RWPE2 (cell line): ENCODE measurements at places on chromosomes 3 and 15.

GRCh38 chr3:190088890-190089289 lies 31.8 kb downstream of the P3H2 start:
- DNase-seq: no peak

DNA sequence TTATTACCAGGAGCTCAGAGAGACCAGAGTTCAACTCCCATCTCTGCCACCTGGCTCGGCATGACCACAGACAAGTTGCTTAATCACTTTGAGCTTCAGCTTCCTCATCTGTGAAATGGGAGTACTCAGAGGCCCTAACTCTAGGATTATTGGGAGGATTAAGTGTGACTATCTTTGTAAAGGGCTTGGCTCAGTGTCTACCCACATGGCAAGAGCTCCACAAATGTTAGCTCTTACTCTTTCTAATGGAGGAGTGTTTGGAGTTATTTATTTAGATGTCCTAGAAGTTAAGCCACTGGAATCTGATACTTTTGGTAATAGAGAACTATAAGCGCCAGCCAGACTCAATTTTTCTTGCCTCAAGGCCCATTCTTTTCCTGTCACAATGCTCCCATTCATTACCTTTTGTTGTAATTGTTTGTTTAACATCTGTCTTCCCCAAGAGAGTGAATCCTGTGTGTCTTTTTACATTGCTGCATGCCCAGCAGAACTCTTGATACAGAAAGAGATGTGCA lies 12.3 kb upstream of the LMCD1 start:
- DNase-seq: no peak

DNA sequence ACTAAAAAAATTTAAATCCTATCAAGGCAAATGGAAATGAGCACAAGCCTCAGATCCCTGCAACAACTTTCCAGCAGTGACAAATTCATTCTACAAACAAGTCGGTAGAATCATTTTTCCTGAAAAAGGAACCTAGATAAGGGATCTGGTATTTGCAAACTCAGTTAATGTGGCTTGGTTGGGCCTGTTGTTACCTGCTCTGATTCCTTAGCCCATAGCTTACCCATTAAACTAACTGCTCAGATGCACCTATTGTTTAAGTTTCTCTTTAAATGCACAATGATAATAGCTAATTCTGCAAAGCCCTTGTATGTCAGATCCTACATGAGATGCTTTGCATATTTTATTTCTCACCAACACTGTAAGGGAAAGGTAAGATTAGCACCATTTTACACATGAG lies 377.4 kb upstream of the RGMA start:
- DNase-seq: no peak

- DNase-seq: no peak
These were observed 124.1 kb downstream of the TMEM108 start for GRCh38 chr3:133162265-133162664.

GRCh38 chr3:111618945-111619344 lies 23.8 kb upstream of the ZBED2 start:
- no peak for DNase-seq

- no peak for DNase-seq
These were observed 13.8 kb downstream of the WDR93 start for GRCh38 chr15:89704411-89704810.

DNA sequence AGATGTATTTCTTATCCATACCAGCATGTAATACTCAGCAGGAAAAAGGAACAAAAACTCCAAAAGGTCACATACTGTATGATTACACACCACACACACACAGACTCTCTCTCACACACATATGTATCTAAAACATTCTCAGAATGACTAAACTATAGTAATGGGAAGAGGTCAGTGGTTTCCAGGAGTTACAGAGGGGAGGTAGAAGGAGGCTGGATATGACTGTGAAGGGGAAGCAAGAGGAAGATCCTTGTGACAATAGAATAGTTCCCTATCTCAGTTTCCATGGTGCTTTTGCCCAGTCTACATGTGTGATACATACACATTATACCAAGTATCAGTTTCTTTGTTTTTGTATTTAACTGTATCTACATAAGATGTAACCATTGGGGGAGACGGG lies 190.1 kb downstream of the IL5RA start:
- no peak for DNase-seq

DNA sequence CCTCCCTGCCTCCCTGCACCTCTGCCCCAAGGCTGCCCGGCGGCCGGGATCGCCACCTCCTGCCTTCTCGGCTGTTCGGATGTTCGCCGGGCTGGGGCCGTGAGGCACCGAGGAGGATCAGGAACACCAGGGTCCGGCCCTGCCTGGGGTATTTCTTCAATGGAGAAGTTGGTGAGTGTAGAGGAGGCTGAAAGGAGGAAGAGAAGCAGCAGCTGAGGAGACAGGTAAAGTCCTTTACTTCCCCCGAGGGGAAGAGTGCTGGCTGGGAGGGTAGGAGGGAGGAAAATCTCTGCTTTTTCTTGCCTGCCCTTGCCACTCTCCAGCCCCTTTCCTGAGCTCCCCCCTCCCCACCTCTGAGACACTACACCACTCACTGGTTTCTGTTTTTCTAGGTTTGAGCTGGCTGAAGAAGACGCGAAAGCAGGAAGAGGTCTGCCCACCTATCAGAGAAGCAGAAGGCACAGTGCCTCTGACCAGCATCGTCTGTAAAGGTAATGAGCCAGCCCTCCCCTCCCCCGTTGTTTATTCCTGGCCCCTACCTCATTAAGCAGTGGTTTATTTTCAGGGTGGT lies 519 bp downstream of the ASB7 start:
- DNase-seq: peak; percentile 83

- no peak for DNase-seq
These were observed 46.3 kb upstream of the SLC41A3 start for GRCh38 chr3:126130081-126130855.

DNA sequence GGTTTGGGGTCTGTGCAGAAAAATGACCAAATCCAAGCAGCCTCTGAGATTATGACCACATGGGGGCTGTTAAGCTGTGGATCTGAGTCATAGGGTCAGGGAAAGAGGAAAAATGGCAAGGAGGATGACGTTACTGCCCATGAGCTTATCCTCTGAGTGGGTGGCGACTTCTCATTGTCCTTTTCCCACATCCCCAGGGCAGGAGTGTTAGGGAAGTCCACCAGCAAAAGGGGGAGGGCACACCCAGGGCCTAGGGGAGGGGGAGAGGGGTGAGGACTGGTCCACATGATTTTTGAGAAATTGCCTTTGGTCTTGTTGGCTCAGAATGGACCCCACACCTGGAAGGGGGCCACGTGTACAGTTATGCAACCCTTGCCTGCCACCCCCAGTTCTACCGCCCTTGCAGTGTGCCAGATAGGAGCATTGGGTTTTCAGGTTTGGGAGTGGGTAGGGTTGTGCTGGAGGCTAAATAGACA lies 2.6 kb downstream of the CD276 start:
- no peak for DNase-seq

- DNase-seq: no peak
These were observed 89.6 kb upstream of the TSEN2 start for GRCh38 chr3:12394569-12395271.

- no peak for DNase-seq
These were observed 301.0 kb downstream of the CADM2 start for GRCh38 chr3:85259748-85260147.

GRCh38 chr3:37173806-37174205 lies 576 bp downstream of the LRRFIP2 start:
- no peak for DNase-seq

- DNase-seq: no peak
These were observed 124.3 kb downstream of the BDH1 start for GRCh38 chr3:197431346-197431910.

GRCh38 chr3:168104361-168104760 lies 8.6 kb upstream of the GOLIM4 start:
- DNase-seq: no peak

DNA sequence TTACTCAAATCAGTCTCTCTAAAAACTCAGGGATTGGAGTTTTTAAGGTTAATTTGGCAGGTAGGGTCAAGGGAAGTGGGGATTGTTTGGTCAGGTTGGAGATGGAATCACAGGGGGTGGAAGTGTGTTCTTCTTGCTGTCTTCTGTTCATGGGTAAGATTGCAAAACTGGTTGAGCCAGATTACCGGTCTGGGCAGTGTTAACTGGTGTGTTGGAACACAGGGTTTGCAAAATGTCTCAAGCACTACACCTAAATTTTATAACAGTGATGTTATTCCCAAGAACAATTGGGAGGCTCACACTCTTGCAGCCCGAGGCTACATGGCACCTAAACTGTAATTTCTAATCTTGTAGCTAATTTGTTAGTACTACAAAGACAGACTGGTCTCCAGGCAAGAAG lies 425.4 kb downstream of the PLOD2 start:
- no peak for DNase-seq

GRCh38 chr15:71312194-71312708 lies 197.0 kb downstream of the THSD4 start:
- DNase-seq: no peak

GRCh38 chr3:195872800-195873199 lies 35.6 kb downstream of the TNK2 start:
- peak; percentile 69 for DNase-seq

DNA sequence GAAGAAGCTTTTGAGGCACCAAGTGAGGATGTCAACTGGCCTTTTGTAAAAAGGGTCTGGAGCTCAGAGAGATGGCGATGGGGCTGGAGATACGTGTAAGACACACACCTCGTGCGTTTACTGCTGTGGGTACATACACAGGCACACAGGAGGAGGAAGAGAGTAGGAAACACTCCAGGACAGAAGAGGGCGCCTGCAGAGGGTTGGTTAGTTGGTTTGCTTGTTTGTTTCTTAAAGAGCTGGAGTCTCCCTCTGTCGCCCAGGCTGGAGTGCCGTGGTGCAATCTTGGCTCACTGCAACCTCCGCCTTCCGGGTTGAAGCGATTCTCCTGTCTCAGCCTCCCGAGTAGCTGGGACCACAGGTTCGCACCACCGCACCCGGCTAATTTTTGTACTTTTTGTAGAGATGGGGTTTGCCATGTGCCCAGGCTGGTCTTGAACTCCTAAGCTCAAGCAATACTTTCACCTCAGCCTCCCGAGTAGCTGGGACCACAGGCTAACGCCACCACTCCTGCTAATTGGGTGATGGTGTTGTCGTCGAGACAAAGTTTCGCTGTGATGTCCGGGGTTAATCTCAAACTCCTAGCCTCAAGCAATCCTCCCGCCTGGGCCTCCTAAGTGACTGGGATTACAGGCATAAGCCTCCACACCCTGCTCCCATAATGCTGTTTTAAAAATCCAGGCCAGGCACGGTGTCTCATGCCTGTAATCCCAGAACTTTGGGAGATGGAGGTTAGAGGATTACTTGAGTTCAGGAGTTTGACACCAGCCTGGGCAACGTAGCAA lies 1.3 kb upstream of the PRR20G start:
- DNase-seq: no peak

- DNase-seq: peak; percentile 95
These were observed 27.6 kb downstream of the PLXNB1 start for GRCh38 chr3:48402281-48402732.

GRCh38 chr3:38578081-38578475 lies 71.4 kb downstream of the SCN5A start:
- DNase-seq: no peak

GRCh38 chr3:15113471-15113870 lies 14.5 kb upstream of the RBSN start:
- DNase-seq: no peak

GRCh38 chr3:71583566-71584393 lies at the start of gene FOXP1:
TSS of gene FOXP1 (minus strand) at chr3:71583728. CDS start at chr3:71198381, 385,347 bp downstream.
- DNase-seq: no peak

GRCh38 chr3:100902572-100902971 lies 90.6 kb downstream of the ABI3BP start:
- no peak for DNase-seq

GRCh38 chr3:100045696-100046095 lies 68.6 kb downstream of the FILIP1L start:
- DNase-seq: no peak

DNA sequence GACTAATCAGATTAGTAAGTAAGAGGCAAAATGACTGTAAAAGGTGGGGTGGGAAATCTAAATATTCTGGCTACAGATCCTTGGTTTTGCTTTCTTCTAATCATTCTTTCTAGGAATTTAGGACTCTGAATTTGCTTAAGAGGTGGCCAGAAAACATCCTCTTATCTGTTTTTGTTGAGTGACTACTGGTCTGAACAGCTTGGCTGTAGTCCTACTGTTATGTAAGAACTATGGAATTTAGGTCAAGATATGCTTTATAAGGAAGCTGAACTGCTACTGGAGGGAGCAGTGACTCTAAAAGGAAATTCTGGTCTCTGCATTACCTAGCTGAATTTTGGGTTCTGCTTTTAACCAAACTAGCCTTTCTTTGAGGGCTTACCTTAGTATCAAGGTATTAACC lies 33.5 kb upstream of the CSPG5 start:
- no peak for DNase-seq

GRCh38 chr15:75599401-75599800 lies 20.3 kb upstream of the PTPN9 start:
- DNase-seq: peak; percentile 19

DNA sequence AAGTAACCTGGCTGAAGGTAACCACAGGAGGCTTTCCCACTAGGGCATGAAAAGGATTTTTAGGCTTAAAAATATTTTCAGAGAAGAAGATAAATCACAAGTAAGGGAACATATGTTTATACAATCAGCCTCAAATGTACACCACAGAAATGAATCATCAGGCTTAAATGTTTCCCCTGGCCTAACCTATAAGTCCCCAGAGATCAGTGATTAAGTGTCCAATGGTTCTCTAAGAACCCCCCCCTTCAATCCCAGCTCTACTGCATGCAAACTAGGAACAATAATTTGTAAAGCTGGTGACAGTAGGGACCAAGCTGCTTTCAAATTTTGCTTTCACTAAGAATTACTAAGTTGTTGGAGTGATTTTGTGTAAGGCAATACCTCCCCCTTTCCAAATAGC lies 431.6 kb upstream of the LMCD1 start:
- no peak for DNase-seq

- no peak for DNase-seq
These were observed 4.5 kb downstream of the CHST13 start for GRCh38 chr3:126528419-126528799.

- DNase-seq: no peak
These were observed 495.5 kb upstream of the CFAP20DC start for GRCh38 chr3:59545374-59545773.
